Cortex of kidney (tissue), 1 donor: ENCODE measurements at places on chromosomes 12 and 14.

- no peak for DNase-seq
Measured at GRCh38 chr14:92709340-92710000, 39.0 kb downstream of the LGMN start.

- DNase-seq = no peak
Measured at GRCh38 chr14:58635091-58635830, 2.5 kb upstream of the DACT1 start.

DNA sequence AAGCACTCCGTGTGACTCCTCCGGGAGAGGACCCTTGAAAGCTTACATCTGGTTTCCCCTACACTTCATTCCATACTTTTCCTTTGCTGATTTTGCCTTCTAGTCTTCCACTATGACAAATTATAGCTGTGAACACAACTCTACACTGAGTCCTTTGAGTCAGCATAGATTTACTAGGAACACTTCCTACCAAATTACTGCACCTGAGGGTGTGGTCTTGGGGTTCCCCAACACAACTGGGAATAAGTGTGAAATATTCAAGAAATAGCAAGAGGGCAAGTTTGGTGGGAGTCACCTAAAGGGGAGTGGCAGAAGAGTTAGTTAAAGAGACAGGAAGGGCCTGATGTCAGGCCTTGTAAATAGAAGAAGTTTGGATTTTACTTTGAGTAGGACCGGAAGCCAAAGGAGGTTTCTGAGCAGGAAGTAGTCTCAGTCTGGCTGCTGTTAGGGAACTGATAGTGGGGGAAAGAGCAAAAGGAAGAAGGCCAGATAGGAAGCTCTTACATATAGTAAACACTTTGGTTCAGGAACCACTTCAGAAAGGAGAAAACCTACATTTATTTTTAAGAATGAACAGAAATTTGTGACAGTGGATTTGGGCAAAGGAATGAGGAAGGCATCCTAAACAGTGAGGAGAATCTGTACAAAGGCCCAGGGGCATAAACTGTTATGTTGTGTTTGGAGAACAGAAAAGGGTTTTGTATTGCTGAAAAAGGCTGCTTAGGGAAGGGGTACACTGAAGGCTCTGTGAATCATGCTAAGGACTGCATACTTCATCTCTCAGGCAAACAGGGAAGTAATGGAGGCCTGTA, 14.2 kb downstream of the SEL1L start:
- no peak for DNase-seq

DNA sequence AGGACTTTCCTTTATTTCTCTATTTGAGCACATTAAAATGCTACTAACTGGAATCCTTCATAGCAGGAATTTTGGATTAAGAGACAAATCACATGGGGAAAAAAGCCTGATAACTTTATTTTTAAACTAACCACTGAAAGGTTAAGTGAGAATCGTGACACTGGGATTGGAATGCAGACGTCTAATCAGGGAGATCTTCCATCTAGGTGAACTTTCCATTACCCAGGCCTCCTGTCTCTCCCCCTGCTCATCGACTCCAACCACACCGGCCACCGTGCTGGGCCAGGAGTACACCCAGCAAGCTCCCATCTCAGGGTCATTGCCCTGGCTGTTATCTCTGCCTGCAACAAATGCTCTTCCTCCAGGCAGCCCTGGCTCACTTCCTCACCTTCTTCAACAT, 19.0 kb downstream of the PTGER2 start:
- no peak for DNase-seq

DNA sequence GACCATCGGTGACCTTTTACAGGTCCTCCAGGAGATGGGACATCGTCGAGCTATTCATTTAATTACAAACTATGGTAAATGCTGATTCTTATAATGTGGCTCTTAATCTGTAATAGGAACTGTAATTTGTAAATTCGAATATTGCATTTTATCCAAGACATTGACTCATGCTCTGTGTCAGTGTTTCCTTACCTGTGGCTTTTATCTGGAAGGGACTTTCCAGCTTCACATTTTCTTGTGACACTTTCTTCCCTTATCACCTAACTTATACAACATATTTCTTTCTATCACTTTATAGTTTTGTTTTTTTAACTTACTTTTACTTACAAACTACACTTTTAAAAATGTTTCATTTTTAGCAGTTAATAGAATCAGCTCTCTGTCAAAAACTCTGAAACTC, 14.8 kb downstream of the IRAK3 start:
- no peak for DNase-seq

DNA sequence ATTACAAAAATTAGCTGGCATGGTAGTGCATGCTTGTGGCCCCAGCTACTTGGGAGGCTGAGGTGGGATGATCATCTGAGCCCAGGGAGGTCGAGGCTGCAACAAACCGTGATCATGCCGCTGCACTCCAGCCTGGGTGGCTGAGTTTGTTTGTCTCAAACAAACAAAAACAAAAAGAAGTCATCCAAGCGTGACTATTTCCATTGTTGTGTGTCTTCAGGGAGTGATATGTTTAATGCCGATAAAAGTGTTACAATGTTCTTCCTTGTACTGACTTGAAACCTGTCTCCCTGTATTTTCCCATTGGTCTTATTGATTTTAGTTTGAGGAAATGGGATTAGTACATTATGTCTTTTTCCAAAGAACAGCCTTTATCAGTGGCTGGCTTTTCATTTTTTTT, 75.6 kb upstream of the USP44 start:
- no peak for DNase-seq

DNA sequence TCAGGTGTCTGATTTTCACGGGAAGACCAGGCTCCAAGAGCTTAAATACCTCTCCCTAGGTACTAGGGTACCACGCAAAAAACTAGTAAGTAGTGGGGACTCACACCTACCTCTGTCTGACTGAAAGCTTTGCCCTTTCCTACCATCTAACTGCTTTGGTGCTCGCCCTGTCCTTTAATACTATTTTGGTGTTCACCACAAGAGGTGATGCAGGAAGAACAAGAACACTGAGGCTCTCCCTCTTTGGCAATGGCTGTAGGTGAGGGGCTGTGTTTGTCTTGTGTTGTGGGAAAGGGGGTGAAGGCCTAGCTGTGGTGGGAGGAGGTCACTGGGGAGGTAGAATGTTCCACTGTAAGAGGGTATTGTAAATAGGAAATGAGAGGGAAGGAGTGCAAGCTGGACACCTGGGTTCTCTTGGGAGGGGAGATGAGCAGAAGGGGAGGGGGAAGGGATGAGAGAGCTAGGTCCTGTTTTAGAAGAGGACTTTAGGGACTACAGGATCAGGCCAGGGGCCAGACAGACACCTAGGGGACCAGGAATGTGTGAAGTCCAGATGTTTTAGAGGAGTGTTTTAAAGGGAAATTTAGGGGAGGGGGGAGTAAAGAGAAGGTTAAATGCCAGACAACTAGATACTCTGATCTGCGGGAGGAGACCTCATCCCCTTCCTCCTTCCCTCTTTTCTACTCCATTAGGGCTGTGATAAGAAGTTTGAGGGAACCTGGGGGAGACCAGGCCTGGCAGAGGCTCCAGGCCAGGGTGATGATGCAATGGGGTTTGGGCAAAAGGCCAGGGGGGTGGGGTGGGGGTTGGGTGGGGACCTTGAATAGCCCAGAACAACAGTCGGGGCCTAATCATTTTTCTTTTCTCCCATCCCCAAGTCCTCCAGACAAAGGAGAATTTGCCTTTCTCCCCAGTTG, 2.1 kb downstream of the ITGA5 start:
- no peak for DNase-seq

GRCh38 chr12:72276181-72276805, 4.1 kb downstream of the TRHDE start:
- DNase-seq = no peak

DNA sequence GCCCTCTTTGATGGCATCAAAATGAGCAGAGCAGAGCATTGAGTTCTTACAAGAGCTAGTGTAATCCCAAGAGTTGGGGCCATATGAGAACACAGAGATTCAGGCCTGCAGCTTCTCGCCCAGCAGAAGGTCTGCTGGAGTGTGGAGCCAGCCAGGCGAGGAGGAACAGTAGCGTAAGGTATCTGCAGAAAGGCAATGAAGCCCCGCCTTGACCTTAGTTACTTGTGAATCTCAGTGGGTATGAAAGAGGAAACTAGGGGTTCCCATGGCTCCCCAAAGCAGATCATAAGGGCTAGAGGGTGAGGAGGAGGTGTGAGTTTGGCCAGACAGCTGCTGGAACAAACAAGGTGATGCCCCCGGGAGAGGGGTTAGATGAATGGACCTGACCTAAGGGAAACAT, 49.4 kb downstream of the SLC8A3 start:
- DNase-seq = no peak

- no peak for DNase-seq
Measured at GRCh38 chr12:3432176-3432742, 58.7 kb upstream of the PRMT8 start.

- DNase-seq = no peak
Measured at GRCh38 chr14:93332397-93332852, 411 bp downstream of the BTBD7 start.

DNA sequence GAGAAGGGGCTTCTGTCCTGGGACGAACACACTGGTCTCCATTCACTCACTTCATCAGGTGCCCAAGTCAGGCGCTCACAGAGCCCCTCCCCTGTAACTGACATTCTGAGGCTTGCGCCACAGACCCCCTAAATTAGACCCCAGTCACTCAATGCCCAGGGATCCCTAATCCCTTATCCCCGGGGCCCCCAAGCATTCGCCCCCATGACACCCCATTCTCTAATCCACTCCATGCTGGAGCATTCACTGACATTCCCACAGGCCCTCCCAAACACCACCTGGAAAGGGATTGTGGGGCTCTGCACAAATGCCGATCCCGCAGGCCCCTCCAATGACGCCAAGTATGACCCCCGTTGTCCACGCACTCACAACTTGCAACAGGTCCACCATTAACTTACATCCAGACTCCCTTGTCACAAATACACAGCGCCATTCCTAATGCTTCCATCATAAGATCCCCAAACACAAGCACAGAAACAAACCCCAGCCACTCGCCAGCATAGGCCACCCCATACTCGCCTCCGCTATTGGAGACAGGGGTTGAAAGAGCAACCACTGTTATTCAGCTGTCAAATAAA, 1.5 kb downstream of the ZNF605 start:
- no peak for DNase-seq

DNA sequence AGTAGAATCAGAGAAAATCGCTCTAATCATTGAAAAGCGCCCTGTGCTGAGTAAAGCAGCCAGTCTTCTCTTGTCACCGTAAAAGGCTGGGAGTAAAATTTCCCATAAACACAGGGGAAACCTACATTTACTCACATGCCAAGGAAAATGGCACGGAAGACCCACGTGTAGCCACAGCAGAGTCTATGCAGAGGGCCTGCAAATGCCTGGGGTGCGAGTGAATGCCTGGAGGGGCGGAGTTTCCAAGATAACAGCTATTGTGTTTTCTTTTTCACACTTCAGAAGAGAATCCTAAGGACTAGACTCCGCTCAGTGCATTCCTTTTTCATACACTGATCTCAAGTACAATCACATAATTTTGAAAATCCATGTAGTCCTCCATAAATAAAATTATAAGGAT, 159.9 kb upstream of the FOXN3 start:
- no peak for DNase-seq

- no peak for DNase-seq
Measured at GRCh38 chr12:46292754-46293402, 24.0 kb upstream of the SLC38A1 start.

GRCh38 chr14:106808458-106808857, 1282.1 kb downstream of the TMEM121 start:
- no peak for DNase-seq

GRCh38 chr12:41437563-41437962, 249.4 kb downstream of the PDZRN4 start:
- DNase-seq = no peak

DNA sequence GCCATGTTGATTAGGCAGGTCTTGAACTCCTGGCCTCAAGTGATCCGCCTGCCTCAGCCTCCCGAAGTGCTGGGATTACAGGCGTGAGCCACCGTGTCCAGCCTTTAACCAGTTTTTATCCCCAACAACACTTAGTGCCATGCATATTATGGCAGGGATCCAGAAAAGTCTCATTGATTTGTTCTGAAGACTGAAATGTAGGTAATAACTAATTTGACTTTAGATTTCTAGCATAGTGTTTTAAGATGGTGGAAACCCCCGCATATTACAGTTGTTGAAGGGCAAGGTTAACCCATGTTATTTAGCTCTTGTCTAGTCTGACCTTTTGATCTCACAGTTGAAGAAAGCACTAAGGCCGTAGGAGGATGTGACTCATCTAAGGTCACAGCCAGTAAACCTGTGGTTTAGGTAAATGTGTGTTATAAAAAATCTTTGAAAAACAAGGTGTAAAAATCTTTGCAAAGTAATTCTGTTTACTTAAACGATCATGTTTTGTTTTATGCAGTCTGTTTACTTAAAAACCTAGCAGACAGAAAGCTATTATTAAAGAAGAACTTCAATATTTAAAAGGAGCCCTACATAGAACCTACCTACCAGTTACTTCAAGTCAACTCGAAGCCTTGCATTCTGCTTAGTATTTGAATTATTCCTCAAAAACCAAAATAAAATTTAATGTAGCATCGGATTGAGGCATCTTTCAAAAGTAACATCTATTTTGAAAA, 24.8 kb downstream of the BICDL1 start:
- no peak for DNase-seq

DNA sequence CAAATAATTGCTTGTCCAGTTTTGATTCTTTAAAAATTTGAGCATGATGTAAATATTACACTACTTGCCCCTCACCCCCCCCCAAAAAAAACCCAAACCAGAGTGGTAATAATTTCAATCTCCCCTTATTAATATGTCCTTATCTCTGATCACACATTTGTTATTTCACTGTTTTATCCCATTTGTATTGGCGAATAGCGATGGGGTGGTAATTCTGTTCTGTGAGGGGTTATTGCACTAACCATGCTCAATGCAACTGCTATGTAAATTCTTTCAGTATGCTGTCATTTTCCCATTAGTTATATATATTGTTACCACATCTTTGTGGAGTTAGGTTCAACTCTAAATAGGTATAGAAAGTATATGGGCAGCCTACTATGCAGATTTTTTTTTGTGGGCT, 1.1 kb downstream of the RIMKLB start:
- no peak for DNase-seq

GRCh38 chr12:56204275-56204674, 15.0 kb upstream of the SMARCC2 start:
- no peak for DNase-seq

DNA sequence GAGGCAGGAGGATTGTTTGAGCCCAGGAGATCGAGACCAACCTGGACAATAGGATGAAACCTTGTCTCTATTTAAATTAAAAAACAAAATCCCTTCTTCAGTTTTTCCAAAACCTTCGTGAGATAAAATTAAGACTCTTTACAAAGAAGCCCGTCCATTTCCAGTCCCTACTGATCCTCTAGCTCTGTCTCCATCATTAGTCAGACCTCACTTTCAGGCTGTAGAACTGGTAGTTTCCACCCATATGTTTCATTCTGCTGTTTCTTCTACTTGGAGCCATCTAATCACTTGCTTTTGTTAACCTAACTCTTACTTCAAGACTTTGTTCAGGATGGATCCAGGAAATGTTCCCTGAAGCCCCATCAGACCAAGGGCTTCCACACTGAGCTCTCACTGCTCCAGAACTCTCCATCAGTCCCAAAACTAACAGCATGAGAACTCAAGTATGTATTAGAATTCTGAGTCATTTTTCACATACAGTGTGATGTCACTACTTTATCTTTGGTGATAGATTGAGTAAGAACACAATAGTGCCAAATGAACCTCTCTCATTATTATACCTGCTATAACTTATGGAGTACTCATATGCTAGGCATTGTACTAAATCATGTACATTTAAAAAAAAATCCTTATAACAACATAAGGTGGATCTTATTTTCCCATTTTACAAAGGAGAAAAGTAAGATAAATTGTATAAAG, 90.8 kb downstream of the PRICKLE1 start:
- DNase-seq = no peak
